ENCODE measurements at places on chromosomes 16 and 17.

GRCh38 chr16:25546791-25547190, 145.0 kb upstream of the HS3ST4 start:
- DNase-seq: no peak

- no peak for DNase-seq
Measured at GRCh38 chr16:87880117-87880696, 10.9 kb upstream of the SLC7A5 start.

DNA sequence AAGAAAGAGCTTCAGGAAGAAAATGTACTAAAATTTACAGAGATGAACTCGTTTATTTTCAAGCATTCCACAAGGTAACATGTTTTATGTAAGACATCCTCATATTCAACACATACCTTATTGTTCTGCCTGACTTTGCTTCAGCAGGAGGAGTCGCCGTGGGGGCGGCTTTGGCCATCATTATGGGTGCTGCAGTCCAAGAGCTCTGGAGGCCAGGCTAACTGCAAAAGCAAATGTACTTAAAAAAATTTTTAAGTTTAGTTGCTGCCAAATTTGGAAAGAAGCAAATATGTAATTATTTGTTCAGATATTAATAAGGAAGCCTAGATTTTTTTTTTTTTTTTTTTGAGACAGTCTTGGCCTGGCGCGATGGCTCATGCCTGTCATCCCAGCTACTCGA, 4.1 kb upstream of the SPG7 start:
- no peak for DNase-seq

- DNase-seq: no peak
Measured at GRCh38 chr16:87050142-87050541, 267.1 kb downstream of the C16orf95 start.

DNA sequence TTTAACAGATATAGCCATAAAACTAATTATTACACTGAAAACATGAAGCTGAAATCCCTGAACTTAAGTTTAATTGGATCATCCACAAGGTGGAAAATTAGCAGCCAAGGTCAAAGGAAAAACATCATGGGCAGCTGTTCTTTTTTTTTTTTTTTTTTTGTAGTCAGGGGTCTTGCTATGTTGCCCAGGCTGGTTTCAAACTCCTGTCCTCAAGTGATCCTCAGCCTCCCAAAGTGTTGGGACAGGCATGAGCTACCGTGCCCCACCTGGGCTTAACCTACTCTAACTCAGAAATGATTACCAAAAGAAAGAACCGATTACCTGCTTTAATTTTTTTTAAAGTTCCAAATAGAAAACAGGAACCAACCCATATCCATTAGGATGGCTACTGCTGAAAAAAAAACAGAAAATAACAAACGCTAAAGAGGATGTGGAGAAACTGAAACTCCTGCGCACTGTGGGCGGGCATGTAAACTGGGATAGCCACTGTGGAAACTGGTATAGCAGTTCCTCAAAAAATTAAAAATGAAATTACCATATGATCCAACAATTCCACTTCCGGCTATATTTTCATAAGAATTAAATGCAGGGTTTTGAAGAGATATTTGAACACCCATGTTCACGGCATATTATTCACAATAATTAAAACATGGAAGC, 8.6 kb downstream of the CMC2 start:
- DNase-seq: no peak

DNA sequence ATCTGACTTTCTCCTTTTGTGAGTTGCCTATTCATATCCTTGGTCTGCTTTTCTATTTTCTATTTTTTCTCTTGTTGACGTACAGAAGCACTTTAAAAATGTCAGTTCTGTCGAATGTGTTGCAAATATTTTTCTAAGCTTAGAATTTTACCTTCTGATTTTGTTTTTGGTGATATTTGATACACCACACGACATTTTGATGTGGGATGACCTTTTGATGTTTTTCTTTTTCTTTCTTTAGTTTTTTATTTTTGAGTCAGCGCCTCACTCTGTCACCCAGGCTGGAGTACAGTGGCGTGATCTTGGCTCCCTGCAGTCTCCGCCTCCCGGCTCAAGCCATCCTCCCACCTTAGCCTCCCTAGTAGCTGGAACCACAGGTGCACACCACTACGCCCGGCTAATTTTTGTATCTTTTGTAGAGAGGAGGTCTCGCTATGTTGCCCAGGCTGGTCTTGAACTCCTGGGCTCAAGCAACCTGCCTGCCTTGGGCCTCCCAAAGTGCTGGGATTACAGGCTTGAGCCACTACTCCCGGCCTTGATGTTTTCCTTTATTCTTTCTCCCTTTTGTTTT, 39.6 kb downstream of the WSB1 start:
- peak; percentile 21 for DNase-seq

DNA sequence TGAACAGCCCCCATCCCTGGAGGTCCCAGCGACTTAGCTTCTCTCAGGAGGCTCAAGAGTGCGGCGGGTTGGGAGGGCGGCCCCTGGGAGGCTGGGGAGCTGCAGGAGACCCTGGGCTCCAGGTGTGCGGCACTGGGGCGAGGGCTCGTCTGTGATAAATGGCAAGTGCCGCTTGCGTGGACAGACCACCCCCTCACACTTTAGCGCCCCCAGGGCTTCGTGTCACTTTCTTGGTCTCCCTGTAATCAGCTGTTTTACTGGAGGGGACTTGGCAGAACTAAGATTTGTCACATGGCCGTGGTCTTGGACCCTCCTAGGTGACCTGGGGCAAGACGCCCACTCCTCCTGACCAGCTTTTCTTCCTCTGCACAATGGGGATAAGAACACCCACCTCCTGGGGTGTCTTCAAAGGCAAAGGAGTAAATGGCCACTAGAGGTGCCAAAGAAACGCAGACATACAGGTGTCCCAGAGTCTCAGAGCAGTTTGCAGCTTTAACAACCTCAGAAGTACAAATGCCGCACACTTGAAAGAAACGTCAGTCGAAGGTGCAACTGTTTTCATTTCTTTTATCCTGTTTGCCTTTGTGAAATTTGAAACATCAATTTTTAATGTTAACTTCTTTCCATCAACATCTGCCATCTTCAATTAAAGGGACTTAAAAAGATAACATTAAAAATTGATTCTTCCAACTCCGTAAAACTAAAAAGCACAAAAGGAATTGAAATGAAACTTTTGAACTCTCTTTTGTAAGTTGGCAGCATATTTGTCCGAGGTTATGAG, 946 bp downstream of the OSGIN1 start:
- peak; percentile 55 for DNase-seq

DNA sequence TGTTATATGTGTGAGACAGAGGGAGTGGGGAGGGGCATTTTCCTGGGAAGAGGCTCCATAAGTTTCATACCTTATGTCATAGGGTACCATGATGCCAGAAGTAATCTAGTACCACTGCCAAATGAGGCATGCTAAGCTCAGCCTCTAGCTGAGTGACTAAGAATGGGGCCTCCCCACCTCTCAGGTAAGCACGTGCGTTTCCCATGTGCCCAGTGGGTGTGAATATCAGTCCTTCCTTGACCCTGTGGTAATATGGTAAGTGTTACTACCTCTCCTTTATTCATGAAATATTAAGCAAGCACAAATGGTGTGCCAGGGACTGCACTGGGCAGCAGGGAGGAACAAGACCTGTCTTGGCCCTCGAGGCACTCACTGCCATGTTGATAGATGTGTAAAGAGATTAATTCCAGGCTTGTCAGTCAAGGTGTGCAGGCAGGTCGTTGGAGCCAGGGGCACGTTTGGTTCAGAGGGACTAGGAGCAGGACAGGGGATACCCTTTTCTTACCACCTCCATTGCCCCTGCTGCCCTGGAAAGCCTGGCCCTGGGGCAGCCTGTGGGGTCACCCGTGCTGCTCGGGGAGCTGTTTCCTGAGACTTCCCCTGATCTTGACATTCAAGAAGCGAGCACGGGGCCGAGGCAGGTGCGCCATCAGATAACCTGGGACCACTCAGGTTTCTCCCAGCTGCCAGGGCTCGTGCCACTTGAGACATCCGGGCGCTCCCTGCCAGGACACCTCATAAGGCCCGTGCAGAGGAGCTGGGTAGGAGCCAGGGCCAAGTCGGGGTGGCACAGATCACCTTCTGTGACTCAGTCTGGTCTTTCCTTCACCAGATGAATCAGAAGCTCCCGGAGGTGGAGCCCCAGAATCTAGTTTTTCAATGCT, 8.8 kb downstream of the RSAD1 start:
- no peak for DNase-seq

DNA sequence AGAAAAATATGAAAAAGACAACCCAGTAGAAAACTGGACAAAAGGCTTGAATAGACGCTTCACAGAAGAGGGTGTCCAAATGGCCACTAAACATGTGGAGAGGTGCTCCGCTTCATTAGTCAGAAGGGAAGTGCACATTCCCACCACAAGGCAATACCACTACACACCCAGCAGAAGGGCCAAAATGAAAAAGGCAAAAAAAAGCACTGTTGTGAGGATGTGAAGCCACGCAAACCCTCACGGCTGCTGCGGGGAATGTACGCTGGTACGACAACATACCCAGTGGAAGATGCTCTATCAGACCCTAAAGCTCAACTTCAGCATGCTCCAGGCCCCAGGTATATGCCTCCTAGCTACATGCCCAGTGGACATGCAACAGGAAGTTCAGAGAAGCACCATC, 17.0 kb downstream of the PIK3R5 start:
- no peak for DNase-seq

DNA sequence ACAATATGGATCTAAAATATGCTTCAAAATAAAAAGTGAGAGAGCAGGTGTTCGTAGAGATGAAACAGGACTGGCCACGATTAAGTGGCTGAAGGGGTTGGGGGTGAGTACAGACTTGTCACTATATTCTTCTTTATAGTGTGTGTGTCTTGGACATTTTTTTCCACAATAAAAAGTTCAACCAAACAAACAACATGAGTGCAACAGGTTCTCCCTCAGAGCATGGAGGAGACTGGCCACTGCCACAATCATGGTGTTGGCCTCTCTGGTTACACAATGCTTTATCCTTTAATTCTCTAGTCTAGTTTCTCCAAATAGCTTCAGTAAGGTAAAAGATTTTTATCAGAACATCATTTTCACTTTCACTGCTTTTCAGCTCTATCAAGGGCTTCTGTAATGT, 109.3 kb downstream of the PARN start:
- no peak for DNase-seq

DNA sequence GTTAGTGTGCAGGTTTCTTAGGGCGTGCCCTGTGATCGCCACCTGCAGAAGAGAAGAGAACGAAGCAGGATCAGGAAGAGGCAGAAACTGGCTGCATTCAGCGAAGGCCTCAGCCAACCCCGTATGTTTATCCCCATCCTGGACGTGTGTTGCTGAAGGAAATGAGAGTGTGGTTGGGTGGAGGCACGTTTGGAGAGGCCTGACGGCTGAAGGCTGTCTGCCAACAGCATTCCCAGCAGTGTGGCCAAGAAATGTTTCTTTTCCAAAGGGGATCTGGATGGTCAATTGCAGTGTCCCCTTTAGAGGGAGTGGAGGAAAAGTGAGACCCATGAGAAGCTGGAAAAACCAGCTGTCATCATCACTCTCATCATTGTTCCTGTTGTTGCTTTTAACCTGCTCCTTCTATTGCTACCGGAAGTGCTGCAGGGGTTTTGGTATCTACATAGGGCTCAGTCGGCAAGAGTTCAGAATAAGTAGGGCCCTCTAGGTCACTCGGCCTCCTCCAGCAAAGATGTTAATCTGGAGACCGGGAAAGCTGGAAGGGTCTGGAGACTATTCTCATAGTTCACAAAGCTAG, 46.5 kb upstream of the SLC47A1 start:
- DNase-seq: no peak

DNA sequence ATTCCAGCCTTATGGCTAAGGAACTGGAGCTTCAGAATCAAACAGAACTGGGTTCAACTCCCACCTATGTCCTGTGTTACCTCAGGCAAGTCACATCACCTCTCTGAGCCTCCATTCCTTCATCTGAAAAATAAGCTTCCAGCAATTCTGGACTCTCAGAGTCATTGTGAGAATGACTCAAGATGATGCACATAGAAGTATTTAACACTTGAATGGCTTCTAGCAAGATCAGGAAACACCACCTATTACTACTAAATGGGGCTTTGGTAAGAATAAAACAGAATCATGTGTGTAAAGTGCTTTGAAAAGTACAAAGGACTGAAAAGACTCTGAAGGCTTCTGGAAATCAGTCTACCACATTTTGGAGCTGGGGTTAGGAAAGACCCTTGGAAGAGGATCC, 30.8 kb upstream of the CALB2 start:
- no peak for DNase-seq

- no peak for DNase-seq
Measured at GRCh38 chr17:81722184-81723120, 10.4 kb downstream of the SLC25A10 start.

All from activated CD4-positive, alpha-beta T cell treated with anti-CD3 and anti-CD28 coated beads, Interleukin-10, Interleukin-2, amounts not matched to agents 100 ng/mL and 50 ng/mL, durations not matched to agents 16 hours and 8 hours (primary cell).